ENCODE measurements at places on chromosomes 5 and 9.

DNA sequence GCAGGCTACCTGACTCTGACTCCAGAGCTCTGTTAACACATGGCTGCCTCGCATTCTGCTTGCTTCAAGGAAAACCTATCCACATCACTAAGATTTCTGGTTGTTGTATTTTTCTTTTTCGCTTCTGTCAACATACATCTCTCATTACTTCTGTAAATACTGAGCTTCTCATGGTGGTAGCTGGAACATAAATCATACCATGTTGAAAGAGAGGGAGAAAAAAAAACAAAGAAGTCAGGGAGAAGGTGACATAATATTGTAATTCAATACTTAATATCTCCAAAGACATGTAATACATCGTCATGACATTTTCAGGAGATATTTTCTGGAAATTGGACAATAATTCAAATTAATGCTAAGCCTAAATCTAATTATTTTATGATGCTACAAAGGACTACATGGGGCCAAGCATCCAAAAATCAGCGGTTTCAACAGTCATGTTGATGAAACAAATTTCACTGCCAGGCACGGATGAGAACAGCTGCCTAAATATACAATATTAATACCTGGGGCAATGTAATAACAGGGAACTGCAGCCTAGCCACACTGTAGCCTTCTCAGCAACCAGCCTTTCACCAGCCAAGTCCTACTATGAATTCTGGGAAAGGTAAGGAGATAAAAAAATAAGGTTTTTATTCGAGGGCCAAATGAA, 332.0 kb downstream of the TRIM32 start:
- no peak for DNase-seq

DNA sequence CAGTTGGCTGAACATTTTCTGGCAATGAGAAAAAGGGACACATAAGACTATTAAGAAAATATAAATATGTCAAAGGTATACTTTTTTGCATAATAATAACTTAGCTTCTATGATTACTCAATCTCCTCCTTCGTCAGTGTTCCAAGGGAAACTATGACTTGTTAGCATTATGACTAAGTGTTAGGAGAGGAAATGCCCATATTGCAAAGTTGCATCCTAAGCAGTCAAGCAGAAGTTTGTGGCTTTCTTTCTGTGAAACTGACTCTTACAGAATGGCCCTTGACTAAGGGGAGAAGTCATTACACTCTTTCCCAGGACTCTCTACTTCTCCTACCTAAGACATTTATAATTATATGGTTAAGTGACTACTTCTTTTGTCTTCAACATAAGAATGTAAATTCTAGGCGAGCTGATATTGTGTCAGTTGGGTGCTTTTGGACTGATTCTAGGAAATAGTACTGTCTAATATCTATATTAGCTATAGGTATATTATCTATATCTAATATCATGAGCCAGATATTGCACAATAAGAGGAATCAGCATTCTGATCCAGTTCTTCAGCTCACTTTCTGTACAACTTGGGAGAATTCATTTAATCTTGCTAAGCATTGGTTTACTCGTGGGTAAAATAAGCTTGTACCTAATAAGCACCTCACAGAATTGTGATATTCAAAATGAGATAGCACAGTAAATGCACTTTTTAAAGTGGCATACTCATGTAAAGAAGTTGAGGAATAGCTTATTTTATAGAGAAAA, 16.4 kb upstream of the SPINK6 start:
- no peak for DNase-seq

DNA sequence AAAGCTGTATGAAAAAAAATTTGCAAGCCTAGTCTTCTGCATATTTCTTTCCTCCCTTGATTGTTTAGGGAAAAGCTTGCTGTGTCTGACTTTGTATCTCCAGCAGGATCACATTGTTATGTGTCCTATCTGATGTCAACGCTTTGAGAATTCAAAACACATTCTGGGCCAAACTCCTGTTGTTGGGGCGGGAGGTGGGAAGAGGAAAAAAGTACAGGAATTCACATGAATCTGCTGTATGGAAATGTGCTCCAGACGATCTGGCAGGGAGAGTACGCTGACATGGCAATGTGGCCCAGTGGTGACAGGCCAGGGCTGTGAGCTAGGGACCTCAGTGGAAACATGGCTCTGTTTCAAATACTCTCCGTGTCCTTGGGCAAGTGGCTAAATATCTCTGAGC, 87.4 kb upstream of the GNA14 start:
- no peak for DNase-seq

DNA sequence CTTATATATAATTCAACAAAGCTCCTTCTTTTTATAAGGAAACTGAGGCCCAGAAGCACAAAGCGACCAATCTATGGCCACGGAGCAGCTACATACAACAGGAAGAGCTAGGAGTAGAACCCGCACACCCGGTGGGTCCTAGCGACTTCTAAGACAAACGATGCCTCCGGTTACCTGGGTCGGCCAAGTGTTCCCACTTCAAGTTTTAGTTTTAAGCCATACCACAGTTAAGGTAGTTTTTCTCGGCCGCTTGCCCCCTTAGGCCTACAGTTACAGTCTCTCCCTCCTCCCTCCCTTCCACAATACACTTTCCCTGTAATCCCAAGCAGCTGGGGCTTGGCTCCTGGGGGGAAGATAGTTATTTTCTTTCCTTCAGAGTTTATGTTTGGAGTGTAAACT, 533 bp downstream of the SREK1IP1 start:
- no peak for DNase-seq

- DNase-seq, result no peak
These were observed 157.6 kb upstream of the RAI14 start for GRCh38 chr5:34498572-34498971.

DNA sequence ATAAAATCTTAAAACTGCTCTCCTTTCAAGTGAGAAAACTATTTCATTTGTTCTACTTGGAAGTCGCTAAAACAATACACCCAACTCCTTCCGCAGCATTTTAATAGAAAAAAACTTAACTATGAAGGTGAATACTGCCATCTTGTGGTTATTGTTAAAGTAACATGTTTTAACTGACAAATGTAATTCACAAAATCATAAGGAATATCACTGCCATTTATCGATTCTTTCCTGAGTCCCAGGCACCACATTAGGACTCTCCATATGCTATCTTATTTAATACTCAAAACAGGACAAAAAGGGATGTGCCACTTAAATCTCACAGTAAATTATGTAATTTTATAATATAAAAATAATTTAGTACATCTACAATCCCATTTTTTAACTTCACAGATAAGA, 130.5 kb upstream of the ITGA1 start:
- DNase-seq, result no peak

DNA sequence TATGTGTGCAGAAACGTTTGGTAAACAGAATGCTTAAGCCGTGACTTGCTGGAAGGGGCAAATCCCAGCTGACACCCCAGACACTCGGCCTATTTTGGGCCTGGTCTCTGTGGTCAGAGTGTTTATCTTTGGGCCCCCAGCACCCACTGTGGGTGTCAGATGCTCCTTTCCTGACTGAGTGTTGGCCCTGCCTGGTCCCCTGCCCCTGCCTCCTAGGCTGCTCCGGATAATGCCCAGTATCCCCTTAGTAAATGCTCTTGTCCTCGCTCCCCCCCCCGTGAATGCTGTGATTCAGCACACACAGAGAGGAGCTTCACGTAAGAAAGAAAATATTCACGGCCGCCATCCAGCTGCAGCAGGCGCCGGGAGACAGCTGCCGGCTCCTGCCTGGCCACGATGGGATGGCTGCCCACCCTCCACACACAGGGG, 11.3 kb upstream of the ANGPTL2 start:
- peak; percentile 85 for DNase-seq

DNA sequence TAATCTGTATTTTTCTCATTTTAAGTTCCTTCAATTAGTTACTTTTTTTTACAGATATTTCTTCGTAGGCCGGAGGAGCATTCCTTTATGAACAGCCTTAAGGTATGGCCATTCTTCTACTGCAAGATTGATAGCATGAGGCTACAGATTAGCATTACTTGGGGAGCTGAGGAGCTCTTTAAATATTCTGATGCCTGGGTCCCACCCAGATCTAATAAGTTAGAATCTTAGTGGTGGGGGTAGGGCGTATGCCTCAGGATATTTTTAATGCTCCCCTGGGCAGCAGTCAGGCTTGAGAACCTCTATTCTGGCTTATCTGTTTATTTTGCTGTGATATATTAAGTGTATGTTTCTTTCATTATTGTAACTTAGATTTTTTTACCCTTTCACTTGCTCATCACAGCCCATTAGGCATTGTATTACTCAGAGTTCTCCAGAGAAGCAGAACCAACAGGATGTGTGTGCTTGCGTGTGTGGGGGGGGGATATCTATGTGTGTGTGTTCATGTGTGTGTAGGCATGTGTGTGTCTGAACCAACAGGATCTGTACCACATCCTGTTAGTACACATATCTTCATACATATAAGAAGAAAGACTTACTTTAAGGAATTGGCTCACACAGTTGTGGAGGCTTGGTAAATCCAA, 91.8 kb upstream of the MTAP start:
- DNase-seq, result no peak

- no peak for DNase-seq
These were observed 35.3 kb upstream of the PLPP1 start for GRCh38 chr5:55570026-55570425.

DNA sequence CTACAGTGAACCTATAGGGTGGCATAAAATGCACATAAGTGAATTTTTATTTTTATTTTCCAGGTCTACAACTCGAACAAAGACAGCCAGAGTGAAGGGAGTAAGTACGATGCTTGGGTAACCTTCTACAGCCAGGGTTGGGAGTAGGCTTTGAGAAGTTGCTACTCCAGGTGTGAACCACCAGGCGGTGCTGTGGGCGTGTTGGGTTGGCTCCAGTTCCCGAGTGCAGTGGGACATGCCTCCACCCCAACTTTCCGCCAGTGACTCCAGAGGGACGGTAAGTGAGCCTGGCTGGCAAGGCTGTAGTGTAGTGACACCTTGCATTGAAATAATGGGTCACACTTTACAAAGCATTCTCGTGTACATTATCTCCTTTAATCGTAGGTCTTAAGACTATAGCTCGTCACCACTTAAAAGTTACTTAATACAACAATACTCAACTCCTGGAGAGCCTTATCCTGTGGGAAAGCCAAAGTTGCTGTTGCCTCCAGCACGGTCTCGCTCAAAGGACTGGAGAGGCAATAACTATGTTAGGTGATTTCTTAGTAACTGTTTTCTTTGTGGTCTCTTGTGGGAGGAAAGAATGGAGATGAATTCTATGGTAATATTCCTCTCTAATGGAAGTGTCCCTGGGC, 244.0 kb downstream of the ARHGAP26 start:
- DNase-seq, result no peak

GRCh38 chr9:74521009-74521408, 23.9 kb downstream of the RORB start:
- DNase-seq, result no peak

DNA sequence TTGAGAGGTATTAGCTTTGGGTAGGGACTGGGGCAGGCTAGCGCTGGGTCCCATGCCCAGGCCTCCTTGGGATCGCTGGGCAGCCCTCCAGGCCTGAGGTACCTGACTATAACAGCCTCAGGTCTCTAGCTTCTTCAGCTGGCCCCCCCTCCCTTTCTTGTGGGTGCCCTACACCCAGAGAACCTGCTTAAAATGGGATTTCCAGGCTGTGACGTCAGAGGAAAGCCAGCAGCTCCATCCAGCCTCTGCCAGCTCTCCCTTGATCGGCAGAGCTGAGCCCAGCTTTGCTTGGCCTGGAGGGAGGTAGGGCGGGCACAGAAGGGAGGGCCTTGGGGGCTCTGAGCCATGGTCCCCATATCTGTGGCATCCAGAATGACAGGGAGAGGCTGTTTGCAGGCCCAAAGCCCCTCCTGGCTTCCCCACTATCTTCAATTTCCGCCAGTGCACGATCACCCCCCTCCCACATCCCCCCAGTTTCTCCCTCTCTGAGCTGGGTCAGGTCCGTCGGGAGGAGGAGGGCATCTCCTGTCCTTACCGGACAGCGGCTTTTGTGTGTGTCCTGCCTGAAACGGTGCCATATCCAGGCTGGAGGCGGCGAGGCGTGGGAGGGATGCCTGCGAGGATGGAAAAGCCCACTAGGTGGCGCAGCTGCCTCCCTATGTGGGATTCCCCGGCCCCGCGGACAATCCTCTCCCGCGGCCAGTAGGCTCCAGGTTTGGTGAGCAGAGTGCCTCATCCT, 10.8 kb downstream of the REEP2 start:
- DNase-seq, result peak; percentile 44

GRCh38 chr9:124721109-124721906, 49.8 kb downstream of the NR6A1 start:
- no peak for DNase-seq

DNA sequence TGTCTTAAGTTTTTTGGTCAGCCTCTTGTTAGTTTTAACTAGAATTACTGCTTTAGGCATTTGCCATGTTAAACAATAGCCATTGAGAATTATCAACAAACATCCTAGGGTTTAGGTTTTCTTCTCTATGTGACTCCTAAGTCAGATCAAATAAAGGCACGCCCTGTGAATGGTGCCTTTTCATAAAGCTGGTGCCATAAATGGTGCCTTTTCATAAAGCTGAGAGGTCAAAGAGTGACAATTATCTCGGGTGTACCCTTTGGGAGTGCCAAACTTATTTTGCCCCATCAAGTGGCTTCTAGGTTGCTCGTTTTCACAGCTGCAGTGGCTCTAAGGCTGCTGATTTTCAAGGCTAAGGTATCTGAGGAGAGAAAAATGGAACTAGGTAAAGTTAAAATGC, 391.6 kb downstream of the DMRTA1 start:
- no peak for DNase-seq

- peak; percentile 47 for DNase-seq
These were observed 6.3 kb downstream of the PAX5 start for GRCh38 chr9:37027582-37028419.

- no peak for DNase-seq
These were observed 150.5 kb downstream of the TLE1 start for GRCh38 chr9:81538890-81539289.

DNA sequence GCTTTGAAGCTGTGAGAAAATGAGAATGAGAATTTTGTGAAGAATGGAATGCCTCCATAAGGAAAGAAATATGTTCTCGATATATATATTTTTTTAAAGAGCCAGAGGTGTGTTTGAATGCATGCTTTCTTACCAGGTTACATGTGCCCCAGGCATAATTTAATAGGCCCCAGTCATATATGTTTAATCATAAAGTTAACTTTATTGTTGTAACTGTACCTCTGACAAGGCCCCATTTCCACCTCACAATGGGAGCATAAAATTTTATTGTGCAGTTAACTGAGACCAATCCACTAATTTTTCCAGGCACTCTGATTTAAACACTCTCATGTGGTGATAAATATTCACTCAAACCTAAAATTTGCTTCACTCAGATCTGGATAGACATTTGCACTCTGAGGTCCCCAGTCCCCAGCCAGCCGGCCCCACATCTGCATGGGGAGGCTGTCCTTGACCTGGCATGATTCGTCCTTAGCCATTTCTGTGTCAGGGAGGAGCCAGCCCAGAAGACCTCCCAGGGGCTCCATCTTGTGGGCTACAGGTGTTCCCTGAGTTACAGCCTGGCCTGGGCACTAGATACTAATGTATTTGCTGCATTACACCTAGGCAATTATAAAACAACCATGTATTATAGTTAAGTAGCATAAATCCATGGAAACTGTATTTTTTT, 245.8 kb downstream of the MTRR start:
- no peak for DNase-seq

DNA sequence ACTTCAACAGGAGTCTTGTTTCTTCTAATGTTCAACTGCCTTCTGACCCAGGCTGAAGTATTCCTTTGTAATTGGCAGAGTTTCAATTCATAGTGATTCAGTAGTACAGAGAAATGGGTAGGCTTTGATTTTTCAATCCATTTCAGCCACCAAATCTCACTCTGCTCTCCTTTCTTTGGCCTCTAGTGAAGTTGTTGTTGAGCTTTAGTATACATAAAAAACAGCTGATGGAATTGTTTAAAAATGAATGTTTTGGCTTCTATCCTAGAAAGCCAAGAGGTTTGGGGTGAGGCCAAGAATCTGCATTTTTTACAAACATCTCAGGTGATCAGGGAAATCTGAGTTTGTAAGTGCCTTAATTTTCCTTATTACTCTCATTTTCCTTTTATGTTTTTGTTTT, 182.9 kb upstream of the MAP1B start:
- DNase-seq, result no peak
